NCI-H1092 (cell line): ENCODE measurements at places on chromosomes 16 and 17.

GRCh38 chr17:41251261-41251660 lies 1.8 kb downstream of the KRTAP9-4 start:
- no peak for DNase-seq

DNA sequence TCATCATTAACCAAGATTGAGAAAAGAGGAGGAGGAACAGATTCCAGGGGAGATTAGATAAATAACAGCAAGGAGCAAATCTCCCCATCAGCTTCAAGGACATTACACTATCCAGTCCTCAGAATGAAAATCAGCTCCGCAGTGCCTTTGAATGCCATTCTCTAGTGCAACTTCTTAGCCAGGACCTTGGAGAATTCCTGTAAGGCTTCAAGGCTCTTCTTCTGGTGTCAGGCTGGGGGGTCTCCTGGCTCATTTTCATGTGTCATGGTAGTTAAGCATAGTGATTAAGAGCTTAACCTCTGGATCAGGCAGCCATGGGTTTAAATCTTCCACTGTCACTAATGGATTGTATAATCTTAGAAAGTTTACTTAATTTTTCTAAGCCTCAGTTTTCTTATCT lies 137.3 kb upstream of the CCL2 start:
- DNase-seq, result no peak

DNA sequence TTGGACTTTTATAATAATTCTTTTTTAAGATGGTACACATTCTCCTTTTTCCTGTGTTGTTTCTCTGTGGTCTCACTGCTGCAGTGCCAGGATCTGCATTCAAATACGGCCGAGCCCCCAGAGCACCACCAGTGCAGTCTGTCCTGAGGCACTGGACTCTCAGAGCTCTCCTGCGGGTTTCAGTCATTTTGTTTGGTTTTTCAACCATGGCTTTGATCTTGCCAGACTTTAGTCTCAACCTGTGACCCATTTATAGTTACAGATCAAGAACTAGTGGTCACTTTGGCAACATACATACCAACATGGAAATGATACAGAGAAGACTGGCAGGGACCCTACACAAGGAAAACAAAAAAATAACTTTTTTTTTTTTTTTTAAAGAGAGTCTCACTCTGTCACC lies 177.4 kb downstream of the LGALS9B start:
- DNase-seq, result no peak

DNA sequence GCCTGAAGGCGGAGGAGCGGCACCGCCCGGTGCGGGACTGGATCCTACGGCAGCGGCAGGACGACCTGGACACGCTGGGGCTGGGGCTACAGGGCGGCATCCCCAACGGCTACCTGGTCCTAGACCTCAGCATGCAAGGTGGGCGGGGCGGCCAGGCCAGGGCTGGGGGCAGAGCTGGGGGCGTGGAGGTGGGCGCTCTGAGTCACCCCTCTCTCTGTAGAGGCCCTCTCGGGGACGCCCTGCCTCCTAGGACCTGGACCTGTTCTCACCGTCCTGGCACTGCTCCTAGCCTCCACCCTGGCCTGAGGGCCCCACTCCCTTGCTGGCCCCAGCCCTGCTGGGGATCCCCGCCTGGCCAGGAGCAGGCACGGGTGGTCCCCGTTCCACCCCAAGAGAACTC lies 7.9 kb downstream of the MSLN start:
- DNase-seq, result no peak

- DNase-seq, result peak; percentile 62
Measured at GRCh38 chr16:80931801-80932707, 74.6 kb downstream of the CMC2 start.

- no peak for DNase-seq
Measured at GRCh38 chr17:27430882-27431491, 25.3 kb upstream of the KSR1 start.

GRCh38 chr17:57898487-57899311 lies 48.9 kb upstream of the MRPS23 start:
- no peak for DNase-seq

- no peak for DNase-seq
Measured at GRCh38 chr17:62700964-62701705, 73.7 kb downstream of the MRC2 start.

- no peak for DNase-seq
Measured at GRCh38 chr17:72554508-72554907, 433.7 kb downstream of the SOX9 start.

DNA sequence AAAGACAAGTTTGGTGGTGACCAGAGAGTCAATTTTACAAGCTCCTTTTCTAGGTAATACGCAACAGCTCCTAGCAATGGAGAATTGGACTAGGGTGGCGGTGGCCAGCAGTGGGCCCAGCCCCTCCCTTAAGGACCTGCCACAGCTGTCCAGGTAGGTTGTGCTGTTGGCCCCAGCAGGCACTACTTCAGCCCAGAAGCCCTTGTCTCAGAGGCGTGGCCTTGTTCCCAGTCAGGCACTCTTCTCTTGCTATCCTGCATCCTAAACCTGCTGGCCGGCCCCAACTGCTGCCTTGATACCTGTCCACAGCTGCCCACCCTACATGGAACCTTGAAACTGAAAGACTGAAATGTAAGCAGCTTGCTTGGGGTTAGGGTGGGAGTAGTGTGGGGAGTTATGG lies 989 bp upstream of the GALK1 start:
- DNase-seq, result no peak

DNA sequence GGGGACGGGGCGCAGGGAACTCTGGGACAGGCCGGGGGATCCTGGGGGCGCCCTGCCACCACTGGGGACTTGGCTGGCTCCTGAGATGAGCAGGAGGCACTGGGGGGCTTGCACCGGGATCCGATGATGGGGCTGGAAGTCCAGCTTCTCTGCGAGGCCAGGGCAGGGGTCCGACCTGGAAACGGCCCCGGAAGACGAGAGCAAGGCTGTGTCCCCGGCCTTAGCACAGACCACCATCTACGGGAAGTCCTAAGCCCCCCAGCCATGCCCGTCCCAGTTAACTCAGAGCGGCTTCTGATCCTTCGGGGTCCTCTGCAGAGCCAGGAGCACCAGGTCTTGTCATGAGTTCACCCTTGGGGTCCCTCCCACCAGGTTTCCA lies 573 bp downstream of the CDT1 start:
- no peak for DNase-seq

DNA sequence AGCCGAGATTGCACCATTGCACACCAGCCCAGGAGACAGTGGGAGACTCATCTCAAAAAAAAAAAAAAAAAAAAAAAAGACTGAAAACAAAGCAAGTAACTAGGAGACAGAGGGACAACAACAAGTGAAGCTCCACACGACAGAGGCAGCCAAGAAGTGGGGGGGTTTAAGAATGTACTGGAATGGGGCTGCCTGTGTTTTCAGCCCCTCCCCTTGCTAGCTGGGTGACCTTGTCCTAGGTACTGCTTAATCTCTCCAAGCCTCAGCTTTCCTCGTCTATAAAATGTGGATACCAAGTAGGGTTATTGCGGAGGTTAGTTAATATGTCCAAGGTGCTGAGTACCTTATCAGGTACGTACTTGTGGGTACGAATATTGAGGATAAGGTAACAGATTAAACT lies 163.8 kb upstream of the CACNG5 start:
- DNase-seq, result no peak

DNA sequence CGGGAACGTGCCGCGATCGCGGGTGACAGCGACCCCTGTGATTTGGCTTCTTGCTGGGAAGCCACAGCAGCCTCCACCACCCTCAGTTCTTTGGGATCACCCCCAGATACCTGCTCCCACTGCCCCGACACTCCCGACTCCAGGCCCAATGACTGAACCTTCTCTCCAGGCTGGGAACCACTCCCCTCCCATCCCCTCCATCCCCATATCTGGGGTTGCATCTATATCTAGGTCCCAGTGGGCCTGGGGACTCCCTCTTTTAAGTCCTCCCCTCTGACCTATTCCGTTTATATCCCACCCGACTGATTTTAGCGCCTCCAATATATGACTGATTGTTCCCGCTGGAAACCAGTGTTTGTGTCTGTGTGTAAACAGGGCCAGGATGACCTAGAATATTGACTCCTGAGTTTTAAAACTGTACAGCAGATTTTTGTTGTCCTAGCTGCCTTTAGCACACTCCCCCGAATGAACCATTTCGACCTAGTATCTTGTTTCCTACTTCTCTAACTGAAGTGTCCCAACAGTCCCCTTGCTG lies 667 bp downstream of the PSMD3 start:
- no peak for DNase-seq

- DNase-seq, result no peak
Measured at GRCh38 chr17:71085238-71086033, 916.1 kb downstream of the KCNJ2 start.

DNA sequence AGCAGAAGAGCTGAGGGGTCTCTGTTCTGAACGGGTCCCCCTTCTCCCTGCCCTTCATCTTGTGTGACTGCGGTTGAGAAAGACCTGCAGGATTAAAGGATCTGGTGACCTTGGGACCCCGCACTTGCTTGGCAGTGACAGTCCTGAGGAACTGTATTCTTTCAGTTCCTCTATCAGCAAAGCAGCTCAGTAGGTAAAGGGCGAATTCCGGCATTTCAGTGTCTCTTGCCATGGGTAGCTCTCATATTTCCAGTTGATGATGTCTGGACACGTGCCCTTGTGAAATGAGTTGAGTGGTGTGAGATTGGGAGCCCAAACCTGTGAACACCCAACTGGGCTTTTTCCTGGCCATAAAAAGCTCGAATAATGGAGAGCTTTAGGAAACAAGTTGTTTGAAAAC lies 135.7 kb downstream of the PRKCA start:
- no peak for DNase-seq

DNA sequence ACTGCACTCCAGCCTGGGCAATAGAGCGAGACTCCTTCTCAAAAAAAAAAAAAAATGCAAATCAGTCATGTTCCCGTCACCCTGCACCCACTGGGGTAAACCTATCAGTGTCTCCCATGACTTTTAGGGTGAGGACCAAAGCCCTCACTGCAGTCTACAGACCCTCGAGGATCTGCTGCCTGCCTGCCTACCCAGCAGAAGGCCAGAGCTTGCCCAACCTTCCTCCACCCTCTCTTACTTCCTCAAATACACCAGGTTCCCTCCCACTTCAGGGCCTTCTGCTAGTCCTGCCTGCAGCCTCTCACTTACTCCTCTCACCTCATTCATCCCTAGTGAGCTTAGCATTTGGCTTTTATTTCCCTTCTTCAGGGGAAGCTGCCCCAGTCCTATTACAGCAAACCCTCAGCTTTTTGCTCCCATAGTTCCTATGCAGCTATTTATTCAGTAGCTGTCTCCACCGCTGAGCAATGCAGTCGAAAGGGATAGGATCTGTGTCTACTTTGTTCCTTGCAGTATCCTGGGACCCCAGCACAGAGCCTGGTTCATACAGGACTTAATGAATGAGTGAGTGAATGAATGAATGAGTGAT lies 17.8 kb upstream of the TOB1 start:
- DNase-seq, result no peak

DNA sequence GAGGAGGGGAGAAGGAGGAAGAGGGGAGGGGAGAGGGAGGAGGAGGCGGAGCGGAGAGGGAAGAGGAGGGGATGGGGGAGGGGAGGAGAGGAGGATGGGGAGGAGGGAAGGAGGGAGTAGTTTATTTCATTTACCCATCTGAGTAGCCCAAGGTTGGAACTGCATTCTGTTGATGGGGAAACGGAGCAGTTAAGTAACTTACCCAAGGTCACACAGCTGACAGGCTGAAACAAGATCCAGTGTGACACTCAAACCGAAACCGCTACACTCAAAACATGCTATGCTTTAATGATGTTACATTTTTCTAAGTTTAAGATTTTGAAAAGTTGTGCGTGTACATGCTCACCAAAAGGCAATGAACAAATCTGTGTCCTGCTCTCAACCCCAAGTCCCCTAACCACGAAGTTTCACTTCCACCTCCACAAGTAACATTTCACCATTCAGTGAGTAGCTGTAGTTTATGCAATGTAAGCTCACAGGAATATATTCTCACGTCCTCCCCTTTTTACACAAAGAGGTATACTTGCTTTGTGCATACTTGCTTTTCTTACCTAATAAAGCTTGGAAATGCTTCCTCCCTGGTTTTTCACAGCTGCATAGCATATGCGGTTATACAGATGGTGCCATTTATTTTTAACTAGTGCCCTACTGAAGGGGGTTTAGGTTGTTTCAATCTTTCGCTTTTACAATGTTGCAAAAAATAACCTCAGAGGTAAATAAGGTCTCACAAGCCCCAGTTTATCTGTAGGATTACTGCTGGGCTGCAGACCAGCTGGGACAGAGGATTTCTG lies 275.3 kb downstream of the PARN start:
- no peak for DNase-seq

DNA sequence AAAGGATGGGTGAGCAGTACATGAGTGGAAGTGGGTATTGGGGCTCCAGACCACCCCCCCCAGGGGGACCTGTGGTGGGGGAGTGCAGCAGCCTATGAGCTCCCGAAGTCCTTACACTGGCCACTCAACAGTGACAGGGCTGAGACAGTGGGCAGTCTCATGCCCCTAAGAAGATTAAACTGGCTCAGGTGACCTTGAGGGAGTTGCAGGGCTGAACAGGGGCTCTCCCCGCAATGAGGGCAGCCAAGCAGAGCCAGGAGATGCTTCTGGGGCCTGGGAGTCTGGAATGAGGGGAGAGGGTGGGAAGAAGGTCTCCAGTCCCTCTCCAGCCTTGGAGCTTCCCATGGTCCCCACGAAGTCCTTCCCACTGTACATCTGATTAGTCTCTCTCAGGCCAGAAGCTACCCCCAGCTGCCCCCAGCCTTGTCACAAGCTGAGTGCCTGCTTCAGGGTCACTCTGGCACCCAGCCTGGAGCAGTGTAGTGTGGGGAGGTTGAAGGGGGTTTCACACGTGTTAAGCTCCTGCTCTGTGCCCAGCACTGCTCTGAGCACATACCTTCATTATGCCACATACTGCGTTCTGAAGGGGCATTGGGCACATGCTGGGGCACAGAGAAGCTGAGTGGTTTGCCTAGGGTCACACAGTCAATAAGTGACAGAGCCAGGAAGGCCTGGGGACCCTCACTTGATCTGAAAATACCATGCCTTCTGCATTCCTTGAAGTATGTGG lies 1.0 kb upstream of the CDH16 start:
- DNase-seq, result no peak
